ENCODE measurements at places on chromosomes 16 and 17.
A peak's percentile ranks its signal among the peaks of the same experiment; 100 is the strongest.

- DNase-seq = no peak
Measured at GRCh38 chr16:19104607-19105006, 9.2 kb upstream of the ITPRIPL2 start.

GRCh38 chr17:58525239-58525638 lies 10.8 kb upstream of the MTMR4 start:
- DNase-seq = no peak

DNA sequence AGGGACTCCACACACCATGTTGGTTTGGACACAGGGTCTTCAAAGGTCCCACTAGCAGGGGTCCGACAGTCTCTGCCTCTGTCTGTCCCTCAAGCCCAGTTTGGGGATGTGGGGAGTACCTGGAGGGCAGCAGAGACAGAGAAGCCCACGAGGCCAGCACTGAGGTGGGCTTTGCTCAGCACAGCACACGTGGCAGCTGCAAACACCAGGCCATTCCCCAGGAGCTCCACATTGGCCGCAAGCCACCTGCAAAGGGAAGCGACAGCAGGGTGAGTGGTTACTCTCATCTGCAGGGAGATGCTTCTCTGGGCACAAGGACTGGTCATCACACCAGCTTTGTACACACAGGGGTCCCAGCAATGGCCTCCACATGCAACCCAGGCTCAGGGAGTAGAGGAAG lies 62.0 kb downstream of the ABCC6 start:
- DNase-seq = no peak

DNA sequence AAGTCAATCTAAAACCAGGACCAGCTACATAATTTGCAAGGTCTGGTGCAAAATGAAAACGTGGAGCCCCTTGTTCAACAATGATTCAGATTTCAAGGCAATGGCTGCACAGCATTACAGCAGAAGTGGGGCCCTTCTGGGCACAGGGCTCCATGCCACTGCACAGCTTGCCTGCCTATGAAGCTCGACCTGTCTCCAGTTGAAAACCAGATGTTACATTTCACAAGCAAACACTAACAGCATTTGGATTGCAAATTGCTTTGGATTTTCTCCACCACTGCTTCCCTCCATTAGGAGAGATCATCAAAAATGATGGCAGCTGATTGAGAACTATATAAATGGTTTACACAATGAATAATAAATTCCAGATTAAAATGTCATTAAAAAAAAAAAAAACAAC lies 551.4 kb upstream of the ZFHX3 start:
- no peak for DNase-seq

- DNase-seq = no peak
Measured at GRCh38 chr17:32516940-32517701, 30.3 kb downstream of the CDK5R1 start.

DNA sequence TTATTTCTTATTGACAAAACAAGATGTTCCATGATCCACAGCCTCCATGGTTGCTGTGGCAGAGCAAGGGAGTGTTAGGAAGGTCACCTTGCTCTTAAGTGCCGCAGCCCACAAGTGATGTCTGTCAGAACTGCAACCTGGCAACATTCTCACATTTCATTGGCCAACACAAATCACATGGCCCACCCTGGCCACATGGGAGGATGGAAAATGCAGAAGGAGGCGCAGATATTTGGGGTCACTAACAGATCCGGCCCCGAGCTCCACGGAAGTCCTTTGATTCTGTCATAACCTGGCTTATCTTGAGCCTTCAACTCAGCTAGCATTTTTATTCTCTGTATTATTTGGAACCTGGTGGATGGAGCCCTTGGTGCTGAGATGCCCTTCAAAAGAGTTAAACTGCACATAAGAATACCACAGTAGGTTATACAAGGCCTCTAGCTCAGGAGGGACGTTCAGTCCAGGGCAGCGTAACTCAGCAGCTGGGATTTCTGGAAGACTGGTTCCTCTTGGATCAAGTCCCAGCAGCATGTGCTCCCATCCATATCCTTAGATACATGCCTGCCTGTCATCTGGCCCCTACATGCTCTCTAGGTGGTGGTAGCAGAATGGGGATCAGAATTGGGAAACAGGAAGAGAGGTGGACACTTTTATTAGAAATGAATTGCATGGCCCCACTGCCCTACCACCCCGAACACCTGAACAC lies 508.1 kb downstream of the HAPSTR1 start:
- no peak for DNase-seq

DNA sequence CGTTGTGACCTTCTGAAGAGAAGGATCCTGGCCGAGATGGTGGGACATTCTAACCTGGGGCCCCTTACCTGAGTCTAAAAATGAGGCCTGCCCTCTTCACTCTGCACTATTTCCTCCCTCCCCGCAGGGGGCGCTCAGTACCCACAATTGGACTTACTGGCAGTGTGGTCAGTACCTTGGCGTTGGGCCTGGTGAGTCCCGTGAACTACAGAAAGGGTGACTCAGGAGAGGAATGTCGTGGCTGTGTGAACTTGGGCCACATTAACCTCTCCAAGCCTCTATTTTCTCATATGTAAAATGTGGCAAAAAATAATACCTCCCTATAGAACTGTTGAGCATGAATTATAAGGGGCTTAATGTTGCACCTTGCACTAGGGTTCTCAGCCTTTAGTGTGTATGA lies 3.9 kb downstream of the RSAD1 start:
- peak; percentile 95 for DNase-seq

- no peak for DNase-seq
Measured at GRCh38 chr17:82440991-82441627, 9.4 kb downstream of the CYBC1 start.

DNA sequence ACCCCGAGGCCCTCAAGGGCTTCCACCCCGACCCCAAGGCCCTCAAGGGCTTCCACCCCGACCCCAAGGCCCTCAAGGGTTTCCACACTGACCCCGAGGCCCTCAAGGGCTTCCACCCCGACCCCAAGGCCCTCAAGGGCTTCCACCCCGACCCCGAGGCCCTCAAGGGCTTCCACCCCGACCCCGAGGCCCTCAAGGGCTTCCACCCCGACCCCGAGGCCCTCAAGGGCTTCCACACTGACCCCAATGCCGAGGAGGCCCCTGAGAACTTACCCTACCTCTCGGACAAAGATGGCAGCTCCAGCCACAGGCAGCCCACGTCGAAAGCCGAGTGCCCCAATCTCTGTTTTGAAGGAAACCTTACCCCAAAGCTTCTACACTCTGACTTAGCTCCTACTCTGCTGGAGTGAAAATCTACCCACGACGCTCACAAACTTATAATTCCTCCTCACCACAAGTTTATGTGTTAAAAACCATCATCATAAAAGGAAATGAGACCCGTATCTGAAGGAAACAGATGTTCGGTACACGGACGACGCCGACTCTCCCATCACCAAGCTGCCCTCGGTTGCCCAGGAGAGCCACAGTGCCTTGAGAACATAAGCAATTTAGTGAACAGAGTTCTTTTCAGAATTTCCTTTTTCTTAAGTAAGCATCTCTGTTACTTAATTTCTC lies 61.2 kb upstream of the RPH3AL start:
- no peak for DNase-seq

DNA sequence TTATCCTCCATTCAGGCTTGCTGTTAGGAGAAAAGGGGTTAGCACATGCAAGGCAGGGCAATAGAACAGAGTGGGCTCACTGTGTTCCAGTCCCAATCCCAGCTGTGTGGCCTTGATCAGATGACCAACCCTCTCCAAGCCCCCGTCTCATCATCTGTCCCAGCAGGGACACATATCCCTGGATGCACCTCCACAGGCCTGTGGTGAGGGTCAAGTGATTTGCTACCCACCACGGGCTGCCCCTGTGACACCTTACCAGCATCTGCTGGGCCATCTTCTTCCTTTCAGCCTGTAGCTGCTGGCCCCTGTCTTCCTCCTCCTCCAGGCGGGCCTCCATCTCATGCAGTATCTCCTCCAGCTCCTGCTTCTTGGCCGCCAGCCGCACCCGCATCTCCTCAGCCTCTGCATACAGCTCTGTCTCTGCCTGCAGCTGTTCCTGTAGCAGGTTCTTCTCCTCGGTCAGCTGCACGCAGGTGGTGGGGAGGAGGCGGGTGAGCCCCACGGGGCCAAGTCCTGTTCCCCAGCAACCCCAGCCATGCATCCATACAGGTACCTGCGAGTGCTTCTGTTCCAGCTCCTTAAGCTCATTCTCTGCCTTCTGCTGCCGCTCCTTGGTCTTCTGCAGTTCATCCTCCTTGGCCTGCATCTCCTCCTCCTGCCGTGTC lies 91.3 kb downstream of the NDE1 start:
- DNase-seq = no peak

- DNase-seq = no peak
Measured at GRCh38 chr17:39576187-39576586, 31.5 kb downstream of the NEUROD2 start.

- DNase-seq = no peak
Measured at GRCh38 chr17:3035256-3035967, 28.0 kb downstream of the OR1D5 start.

DNA sequence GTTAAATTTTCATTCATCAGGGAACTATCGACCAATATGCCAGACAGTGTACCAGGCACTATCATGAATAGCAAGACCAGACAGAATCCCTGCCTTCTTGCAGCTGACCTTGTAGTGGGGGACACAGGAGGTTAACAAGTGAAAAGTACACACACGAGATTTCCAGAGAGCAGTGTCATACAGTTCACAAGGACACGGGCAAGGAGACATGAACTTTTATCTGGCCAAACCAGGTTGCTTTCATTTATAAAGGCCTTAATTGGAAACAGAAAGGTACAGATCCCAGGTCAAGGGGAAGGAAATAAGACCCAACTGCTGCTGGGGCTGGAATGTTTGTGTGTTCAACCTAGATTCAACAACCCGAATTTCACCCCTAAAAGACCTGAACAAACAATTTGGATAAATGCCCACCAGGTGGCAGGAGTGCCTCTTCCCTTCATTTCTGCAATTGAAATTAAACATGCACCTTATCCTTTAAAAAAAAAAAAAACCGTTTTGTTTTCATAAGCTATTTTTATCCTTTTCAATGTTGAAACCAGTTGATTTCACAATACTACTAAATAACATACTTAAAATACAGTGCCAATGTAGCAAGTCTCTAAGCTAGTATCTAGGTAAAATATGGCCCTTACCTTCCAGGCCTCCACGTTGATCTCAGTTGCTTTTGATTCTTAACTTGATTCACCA lies 65.9 kb downstream of the EMP2 start:
- DNase-seq = peak; percentile 70
